Adrenal gland (tissue), 19 donors: ENCODE measurements at places on chromosomes 16 and 17. TPM values are rescaled to one million over a fixed set of nuclear protein-coding genes. Genes with fewer than 3 reads are reported as not detected.

DNA sequence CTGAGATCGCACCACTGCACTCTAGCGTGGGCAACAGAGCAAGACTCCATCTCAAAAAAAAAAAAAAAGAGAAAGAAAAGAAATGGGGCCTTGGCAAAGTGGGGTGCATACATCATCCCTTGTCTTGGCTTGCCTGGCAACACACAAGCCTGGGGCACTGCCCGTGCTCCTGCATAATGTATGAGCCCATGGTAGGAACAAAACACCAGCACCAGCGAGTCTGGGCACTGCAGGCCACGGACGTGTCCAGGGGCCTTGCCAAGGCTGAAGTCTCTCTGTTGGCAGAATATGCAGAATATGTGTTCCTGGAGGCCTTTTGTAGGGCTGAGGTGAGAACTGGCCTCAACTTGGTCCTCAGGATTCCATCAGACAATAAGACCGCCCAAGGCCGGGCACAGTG lies 15.7 kb upstream of the ALDOA start:
- H3K4me3 ChIP-seq, result no peak overlapping the region
- no peak for DNase-seq
- H3K4me1 ChIP-seq, result no peaks in the 10 kb centered on the region
- H3K36me3 ChIP-seq, result no peaks in the 10 kb centered on the region

GRCh38 chr16:85954927-85955519 lies 56.1 kb downstream of the IRF8 start:
- H3K27ac ChIP-seq, result no peak overlapping the region
- DNase-seq, result no peak
- no peaks in the 10 kb centered on the region for H3K4me1 ChIP-seq
- no peaks in the 10 kb centered on the region for H3K27me3 ChIP-seq
- no peaks in the 10 kb centered on the region for H3K36me3 ChIP-seq
- H3K4me3 ChIP-seq, result no peak overlapping the region

DNA sequence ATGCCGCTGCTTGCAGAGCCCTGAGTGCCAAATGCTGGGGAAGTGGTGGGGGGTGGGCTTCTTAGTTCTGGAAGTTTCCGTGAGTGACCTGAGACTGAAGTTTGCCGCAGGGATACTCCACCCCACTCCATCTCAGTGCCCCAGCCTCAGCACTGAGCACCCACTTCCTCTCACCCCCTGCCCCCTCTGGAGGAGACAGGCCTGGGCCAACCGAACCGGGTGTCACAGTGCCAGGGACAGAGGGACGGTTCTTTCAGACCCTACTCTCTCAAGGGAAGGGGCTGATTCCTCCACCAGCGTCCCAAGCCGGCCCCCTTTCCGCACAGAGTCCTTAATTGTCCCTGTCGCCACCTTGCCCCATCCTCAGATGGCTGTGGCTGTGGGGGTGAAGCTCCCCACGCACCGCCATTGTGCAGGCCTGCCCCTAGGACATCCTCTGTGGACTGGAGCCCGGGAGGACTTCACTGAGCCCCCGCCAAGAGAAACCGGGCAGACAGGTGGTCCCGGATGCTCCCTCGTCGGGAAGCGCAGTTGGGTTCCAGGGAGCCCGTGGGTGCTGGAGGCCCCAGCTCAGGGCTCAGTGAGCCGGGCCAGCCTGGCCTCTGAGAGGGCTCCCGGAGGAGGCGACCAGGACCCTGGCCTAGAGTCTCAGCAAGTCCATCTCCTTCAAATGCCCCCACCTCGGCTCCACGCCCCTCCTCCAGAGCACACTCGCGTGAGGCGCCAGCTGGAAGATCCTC lies 1.6 kb upstream of the KREMEN2 start:
- peaks cover 20% of the 10 kb centered on the region for H3K4me1 ChIP-seq
- H3K36me3 ChIP-seq, result no peaks in the 10 kb centered on the region
- peaks cover 63% of the 10 kb centered on the region for H3K27me3 ChIP-seq
- no peak for DNase-seq
- H3K4me3 ChIP-seq, result no peak overlapping the region

GRCh38 chr17:18916816-18917500 lies 35.0 kb upstream of the SLC5A10 start:
- no peaks in the 10 kb centered on the region for H3K36me3 ChIP-seq
- no peak for DNase-seq
- no peak overlapping the region for H3K27ac ChIP-seq
- no peak overlapping the region for H3K4me3 ChIP-seq
- peaks cover 15% of the 10 kb centered on the region for H3K4me1 ChIP-seq

DNA sequence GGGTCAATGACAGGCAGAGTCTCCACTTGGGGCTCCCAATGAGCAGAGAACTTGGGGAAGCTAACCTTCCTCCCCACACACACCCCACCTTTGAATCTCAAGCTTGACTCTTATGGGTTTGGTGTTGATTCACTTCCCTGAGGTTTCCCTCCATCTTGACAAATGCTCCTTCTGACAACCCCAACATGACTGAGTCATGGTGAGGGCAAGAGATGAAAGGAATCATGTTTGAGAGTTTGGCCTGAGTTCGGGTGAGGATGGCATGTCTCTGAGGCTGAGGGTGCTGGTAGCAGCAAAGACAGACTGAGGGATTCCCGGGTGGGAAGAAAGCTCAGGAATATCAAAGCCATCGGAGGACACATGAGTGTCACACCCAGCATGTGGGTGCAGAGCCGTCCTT lies 18.7 kb downstream of the KRT9 start:
- no peak overlapping the region for H3K27ac ChIP-seq
- no peaks in the 10 kb centered on the region for H3K36me3 ChIP-seq
- peaks cover 11% of the 10 kb centered on the region for H3K4me1 ChIP-seq
- DNase-seq, result no peak

- no peak for DNase-seq
- no peaks in the 10 kb centered on the region for H3K27me3 ChIP-seq
- H3K27ac ChIP-seq, result no peak overlapping the region
Observed at GRCh38 chr17:60164697-60165096, 14.9 kb downstream of the CA4 start.

DNA sequence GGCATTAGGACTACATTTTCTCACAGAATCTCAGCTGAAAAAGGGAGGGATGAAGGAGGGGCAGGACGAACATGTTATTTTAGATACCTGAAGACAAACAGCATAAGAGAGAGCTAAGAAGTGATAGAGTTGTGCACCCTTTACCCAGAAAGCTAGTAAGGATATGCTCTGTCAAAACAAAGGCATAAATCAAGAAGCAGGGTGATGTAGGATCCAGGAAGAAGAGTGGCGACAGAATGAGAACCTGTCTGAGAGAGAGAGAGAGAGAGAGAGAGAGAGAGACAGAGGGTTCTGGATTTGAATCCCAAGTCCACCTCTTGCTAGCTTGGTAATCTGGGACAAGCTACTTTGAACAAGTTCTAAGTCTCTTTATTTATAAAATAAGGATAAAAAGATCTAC lies 103.4 kb downstream of the SPAG9 start:
- H3K4me1 ChIP-seq, result peaks cover 8% of the 10 kb centered on the region
- DNase-seq, result no peak
- H3K27me3 ChIP-seq, result no peaks in the 10 kb centered on the region
- peaks cover 33% of the 10 kb centered on the region for H3K36me3 ChIP-seq

DNA sequence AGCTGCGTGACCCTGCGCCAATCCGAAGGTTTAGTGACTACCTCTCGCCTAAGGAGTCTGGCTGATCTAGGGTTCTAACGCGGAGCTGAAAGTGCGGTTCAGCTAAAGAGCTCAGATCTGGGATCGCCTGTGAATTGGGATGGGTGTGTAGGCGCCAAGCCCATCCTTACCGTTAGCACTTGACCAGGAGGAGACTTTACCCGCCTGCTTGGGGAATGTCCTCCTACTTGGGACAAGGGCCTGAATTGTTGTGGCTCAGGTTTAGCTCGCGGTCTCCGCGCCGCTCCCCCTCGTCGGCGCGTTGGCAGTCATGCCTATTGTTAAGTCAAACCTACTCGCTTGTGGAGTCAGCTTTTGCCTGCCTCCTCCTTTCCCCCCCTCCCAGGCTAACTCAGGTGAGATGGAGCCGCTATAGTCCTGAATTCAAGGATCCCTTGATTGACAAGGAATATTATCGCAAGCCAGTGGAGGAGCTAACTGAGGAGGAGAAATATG lies 480 bp downstream of the MRPS7 start:
- peak overlapping the region; percentile 95 for H3K27ac ChIP-seq
- no peaks in the 10 kb centered on the region for H3K27me3 ChIP-seq
- peaks cover 38% of the 10 kb centered on the region for H3K36me3 ChIP-seq

- H3K27ac ChIP-seq, result no peak overlapping the region
- DNase-seq, result no peak
- no peaks in the 10 kb centered on the region for H3K36me3 ChIP-seq
- H3K4me3 ChIP-seq, result no peak overlapping the region
Observed at GRCh38 chr17:80742581-80743180, 198.0 kb downstream of the RPTOR start.

GRCh38 chr17:3708366-3708765 lies 12.4 kb upstream of the P2RX5 start:
- H3K27me3 ChIP-seq, result no peaks in the 10 kb centered on the region
- no peaks in the 10 kb centered on the region for H3K36me3 ChIP-seq
- H3K4me1 ChIP-seq, result no peaks in the 10 kb centered on the region
- H3K4me3 ChIP-seq, result no peak overlapping the region
- no peak overlapping the region for H3K27ac ChIP-seq
- DNase-seq, result no peak

- H3K4me1 ChIP-seq, result no peaks in the 10 kb centered on the region
- DNase-seq, result peak; percentile 55
- H3K27ac ChIP-seq, result no peak overlapping the region
- no peaks in the 10 kb centered on the region for H3K27me3 ChIP-seq
- no peaks in the 10 kb centered on the region for H3K36me3 ChIP-seq
- H3K4me3 ChIP-seq, result no peak overlapping the region
Observed at GRCh38 chr16:56409195-56409594, 16.1 kb downstream of the AMFR start.

- H3K36me3 ChIP-seq, result no peaks in the 10 kb centered on the region
- no peaks in the 10 kb centered on the region for H3K27me3 ChIP-seq
- DNase-seq, result no peak
- H3K4me1 ChIP-seq, result peaks cover 10% of the 10 kb centered on the region
Observed at GRCh38 chr17:68319410-68320162, 28.3 kb downstream of the ARSG start.

- no peaks in the 10 kb centered on the region for H3K36me3 ChIP-seq
- no peak for DNase-seq
- H3K4me1 ChIP-seq, result peaks cover 23% of the 10 kb centered on the region
- H3K27me3 ChIP-seq, result no peaks in the 10 kb centered on the region
- H3K4me3 ChIP-seq, result no peak overlapping the region
Observed at GRCh38 chr17:57557834-57558681, 187.0 kb downstream of the CCDC182 start.

DNA sequence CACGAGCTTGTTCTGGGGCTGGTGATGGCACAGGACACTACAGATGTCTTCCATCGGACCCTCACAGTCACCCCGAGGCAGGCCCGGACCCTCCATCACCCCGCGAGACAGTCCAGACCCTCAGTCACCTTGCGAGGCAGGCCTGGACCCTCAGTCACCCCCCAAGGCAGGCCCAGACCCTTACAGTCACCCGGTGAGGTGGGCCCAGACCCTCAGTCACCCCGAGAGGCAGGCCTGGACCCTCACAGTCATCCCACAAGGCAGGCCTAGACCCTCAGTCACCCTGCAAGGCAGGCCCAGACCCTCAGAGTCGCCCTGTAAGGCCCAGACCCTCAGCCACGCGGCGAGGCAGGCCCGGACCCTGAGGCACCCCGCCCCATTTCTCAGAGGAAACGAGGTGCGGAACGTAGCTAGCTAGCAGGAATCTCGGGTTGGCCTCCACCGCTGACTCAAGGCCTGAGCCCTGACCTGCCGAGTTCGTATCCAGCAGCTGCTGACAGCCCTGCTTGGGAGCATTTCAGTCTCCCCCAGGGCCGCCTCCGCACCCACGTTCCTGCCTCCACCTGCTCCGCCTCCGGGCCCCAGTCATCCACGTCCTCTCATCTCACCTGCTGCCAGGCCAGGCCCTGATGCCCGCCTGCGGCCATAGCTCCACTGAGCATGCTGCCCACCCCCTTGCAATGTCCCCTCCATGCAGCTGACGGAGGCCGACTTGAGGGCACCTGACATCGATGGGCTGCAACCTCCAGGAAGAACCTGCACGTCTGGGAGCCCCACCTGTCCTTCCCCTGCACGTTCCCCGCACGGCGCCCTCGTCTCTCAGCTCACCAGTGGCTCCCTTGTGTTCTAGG lies 28.7 kb downstream of the RPH3AL start:
- no peak for DNase-seq
- no peaks in the 10 kb centered on the region for H3K4me1 ChIP-seq
- no peaks in the 10 kb centered on the region for H3K27me3 ChIP-seq
- H3K4me3 ChIP-seq, result no peak overlapping the region

DNA sequence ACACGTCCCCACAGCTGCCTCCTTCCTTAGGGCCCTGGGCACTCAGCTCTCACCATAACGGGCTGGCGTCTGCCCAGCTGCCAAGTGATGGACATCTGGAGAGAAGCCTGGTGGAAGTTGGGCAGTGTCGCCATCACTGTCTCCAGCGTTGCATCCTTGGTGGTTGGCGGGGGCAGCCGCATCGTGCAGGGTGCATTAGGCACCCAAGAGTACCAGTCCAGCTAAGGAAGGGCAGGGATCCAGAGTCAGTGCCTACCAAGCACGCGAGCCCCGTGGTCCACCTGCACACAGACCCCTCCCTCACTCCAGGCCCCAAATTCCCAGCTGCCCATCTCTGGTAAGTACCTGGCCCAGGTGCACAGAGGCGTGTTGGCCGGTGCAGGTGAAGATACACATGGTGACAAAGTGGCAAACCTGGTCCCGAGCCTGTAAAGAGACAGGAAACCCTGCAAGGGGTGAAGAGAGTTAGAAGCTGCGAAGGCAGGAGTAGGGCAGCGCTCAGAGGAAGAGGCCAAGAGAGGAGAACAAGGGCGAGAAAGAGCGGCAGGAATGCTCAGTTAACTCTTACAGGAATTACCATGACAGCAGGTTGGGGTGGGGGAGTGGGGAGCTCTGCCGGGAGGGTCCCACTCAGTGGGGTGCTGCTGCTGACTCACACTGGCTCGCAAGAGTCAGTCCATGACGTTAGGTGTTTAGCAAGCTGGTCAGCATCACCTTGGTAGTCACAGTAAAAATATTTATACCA lies 9.5 kb downstream of the ALOX15 start:
- peaks cover 3% of the 10 kb centered on the region for H3K27me3 ChIP-seq
- H3K4me3 ChIP-seq, result no peak overlapping the region
- no peaks in the 10 kb centered on the region for H3K4me1 ChIP-seq
- no peaks in the 10 kb centered on the region for H3K36me3 ChIP-seq
- H3K27ac ChIP-seq, result no peak overlapping the region

DNA sequence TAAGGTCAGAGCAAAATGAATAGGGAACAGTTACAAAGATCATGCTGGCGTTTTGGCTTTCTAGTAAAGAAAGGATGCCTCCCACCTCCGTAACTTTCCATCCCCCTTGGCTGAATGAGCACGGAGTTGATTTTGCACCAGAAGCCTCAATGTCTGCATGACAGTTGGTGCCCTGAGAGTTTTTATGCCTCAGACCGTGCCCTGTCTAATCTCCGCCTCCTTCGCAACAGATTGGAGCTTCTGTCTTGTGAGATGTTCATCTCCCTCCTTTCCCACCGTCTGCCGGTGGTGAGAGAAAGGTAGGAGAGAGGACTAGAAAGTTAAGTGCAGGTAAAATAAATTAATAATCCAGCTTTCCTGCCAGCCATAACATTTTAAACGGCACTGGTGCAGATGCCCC lies 1.9 kb downstream of the HS3ST4 start:
- no peak overlapping the region for H3K27ac ChIP-seq
- DNase-seq, result no peak
- no peak overlapping the region for H3K4me3 ChIP-seq
- H3K4me1 ChIP-seq, result no peaks in the 10 kb centered on the region
- no peaks in the 10 kb centered on the region for H3K36me3 ChIP-seq
- peaks cover 50% of the 10 kb centered on the region for H3K27me3 ChIP-seq

GRCh38 chr16:81442220-81442915 lies 2.2 kb upstream of the CMIP start:
- no peak for DNase-seq
- peaks cover 18% of the 10 kb centered on the region for H3K4me1 ChIP-seq
- no peaks in the 10 kb centered on the region for H3K36me3 ChIP-seq
- H3K27ac ChIP-seq, result no peak overlapping the region
- H3K4me3 ChIP-seq, result no peak overlapping the region
- no peaks in the 10 kb centered on the region for H3K27me3 ChIP-seq

NACA2 gene
- not detected for polyA plus RNA-seq

ZFPM1 gene
- 7.0 TPM for polyA plus RNA-seq
